ENCODE measurements at places on chromosomes 16 and 17.

DNA sequence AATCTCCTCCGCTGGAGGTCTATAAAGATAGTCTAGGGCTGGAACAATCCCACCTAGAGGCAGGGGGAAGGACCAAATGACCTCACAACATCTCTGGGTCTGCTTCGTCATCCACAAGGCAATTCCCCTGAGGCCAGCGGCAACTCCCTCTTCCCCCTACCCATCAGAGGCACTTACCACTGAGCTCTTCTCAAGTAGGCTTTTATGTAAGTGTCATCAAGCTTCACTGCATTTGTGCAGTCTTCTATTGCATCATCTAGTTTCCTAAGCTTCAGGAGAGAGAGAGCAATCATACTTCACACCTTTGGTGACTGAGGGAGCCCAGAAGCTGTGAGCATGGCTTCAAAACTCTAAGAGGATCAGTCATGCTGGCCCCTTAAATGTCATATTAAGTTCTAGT, 21.0 kb downstream of the CNP start:
- DNase-seq, result no peak

- DNase-seq, result no peak
These were observed 12.8 kb downstream of the CACNG5 start for GRCh38 chr17:66847704-66848103.

GRCh38 chr17:50201276-50201854, at the start of gene COL1A1:
COL1A1 (minus strand) TSS chr17:50201631; CDS start chr17:50201513, 118 bp downstream.
- no peak for DNase-seq

GRCh38 chr17:64273006-64273405, 9.9 kb upstream of the TEX2 start:
- DNase-seq, result no peak

DNA sequence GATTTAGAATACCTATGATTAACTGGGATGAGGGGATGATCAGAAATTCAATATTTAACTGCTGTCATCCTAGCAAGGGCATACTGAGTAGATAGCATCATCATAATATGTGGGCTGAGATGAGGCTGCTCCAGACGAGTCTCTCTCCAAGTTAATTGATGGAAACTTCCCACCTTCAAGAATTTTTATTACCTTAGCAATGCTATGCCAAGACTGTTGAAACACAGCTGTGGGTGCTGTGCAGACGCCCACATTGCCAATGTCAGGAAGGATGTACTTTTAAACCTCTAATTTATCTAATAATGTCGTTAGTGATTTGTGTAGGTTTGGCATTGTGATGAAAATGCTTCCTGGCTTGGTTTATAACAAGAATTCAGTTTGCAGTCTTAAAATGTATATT, 170.4 kb downstream of the TRIM37 start:
- no peak for DNase-seq
